ENCODE measurements at places on chromosomes 16 and 17. TPM values are rescaled to one million over a fixed set of nuclear protein-coding genes. Genes with fewer than 3 reads are reported as not detected.

- DNase-seq: no peak
Measured at GRCh38 chr17:63361182-63361581, 84.9 kb downstream of the CYB561 start.

DNA sequence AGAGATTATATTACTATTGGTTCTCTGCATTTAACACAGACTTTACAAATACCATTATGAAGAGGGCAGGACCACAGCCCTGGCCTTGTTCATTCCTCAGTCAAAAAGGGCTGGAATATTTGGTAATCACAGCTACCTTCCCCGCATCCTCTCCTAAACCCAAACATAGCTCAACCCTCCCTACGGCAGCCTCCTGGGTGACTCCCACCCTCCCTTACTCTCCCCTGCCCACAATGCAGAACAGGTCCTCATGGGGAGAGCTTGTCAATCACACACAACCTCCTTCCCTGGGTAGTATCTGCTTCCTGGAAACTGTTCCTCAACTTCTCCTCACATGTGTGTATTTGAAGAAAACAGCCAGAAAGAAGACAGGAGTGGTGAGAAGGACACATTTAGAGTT lies 224.2 kb downstream of the C16orf78 start:
- no peak for DNase-seq

GRCh38 chr17:968812-969730 lies 10.5 kb downstream of the NXN start:
- no peak for DNase-seq

- DNase-seq: no peak
Measured at GRCh38 chr17:9886141-9886930, 18.7 kb downstream of the RCVRN start.

GRCh38 chr17:62739645-62740388 lies 68.3 kb downstream of the MARCHF10 start:
- DNase-seq: no peak

DNA sequence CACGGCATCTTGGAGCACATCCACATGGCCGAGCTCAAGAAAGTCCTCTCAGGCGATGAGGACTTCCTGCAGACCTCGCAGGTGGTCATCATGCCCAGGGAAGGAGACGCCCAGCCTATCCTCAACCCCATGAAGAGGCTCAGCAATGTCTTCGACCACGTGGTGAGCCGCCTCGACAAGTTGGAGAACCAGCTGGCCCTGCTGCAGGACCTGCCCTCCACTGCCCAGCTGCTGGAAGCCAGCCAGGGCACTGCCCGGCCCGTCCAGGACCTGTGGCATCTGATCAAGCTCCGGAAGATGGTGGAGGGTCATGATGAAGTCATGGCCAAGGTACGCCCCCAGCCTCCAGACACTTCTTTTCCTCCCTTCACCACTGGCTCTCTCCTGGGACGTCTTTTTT lies 440 bp downstream of the C16orf96 start:
- no peak for DNase-seq

DNA sequence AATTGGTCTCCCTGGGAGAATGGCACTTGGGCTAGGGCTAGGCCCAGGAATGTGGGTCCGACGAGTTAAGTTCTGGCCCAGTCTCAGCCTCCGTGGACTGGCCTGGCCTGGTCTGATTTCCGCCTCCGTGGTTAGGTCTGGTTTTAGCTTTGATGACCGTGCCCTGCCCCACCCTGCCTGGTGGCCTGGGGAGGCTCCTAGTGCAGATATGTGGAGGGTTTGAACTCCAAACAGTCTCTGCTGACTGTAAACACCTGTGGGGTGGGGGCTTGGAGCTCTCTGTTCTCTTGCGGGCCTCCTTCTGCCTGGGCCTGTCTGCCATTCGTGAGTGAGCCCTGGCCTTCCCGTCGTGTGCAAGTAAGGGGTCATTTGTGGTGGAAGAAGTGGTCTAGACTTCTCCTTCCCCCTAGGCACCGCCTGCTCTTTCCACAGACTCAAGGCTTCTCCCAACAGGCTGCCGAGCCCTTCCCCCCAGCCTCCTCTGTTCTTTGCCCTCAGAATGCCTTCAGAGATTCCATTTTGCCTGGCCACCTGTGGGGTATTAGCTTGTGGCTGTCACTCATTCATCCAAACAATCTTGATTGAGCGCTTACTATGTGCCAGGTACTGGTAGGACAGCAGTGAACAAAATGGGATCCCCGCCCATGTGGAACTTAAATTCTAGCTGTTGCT lies 1.6 kb downstream of the ATP6V0C start:
- no peak for DNase-seq

GRCh38 chr17:78276098-78276887 lies 44.9 kb downstream of the TMEM235 start:
- no peak for DNase-seq

DNA sequence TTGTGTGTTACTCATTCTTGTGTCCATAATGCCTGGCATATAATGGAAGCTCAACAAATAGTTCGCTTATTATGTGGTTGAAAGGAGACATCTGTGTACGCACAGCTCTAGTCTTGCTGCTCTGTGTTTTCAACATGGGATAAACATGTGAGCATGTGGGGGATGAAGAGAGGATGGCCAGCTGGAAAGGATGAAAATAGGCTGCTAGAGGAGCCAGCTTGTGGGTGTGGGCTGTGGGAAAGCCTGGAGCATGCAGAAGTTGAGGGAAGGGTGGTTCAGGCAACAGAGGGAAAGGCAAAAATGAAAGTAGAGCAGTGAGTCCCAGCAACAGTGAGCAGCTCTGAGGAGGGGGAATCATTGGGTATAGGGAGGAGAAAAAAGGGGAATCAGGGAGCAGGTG lies 324.6 kb upstream of the CDH11 start:
- DNase-seq: no peak

CD300LB gene
- total RNA-seq: not detected

KRTAP3-1 gene
- total RNA-seq: not detected

All from H4 (cell line).